ENCODE measurements at places on chromosomes 5 and 9.

GRCh38 chr9:92963831-92964606 is 16.7 kb downstream of the FGD3 start:
- peak; percentile 79 for DNase-seq

- no peak for DNase-seq
These were observed 417.4 kb downstream of the GABRG2 start for GRCh38 chr5:162484986-162485385.

DNA sequence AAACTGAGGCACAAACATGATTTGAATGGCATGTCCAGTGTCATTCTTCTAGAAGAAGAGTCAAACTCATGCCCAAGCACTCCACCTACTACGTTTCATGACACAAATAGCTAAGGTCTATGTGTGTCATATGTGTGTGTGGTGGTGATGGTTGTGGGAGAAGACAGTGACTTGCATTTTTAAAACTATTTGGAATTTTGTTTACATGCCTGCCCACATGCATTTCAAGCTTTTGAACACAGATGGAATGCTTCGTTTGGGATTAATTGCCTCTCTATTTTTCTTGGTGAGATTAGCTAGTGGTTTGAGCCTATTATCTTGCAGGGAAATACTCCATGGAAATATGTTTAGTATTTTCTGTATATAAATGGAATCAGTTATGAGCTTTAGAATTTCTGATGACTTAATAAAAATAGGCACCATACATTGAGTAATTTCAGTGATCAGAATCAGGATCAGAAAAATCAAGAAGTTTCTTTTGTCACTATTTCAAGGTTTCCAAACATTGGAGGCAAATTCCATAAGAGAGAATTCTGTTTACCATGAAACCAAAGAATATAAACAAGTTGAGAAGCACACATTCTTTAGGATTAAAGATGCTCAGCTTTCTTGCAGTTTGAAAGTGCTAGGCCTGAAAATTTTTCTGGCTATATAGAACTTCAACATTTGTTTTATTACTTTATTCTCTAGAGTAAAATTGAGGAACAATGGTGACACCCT is 260.3 kb upstream of the SEMA6A start:
- DNase-seq, result no peak

DNA sequence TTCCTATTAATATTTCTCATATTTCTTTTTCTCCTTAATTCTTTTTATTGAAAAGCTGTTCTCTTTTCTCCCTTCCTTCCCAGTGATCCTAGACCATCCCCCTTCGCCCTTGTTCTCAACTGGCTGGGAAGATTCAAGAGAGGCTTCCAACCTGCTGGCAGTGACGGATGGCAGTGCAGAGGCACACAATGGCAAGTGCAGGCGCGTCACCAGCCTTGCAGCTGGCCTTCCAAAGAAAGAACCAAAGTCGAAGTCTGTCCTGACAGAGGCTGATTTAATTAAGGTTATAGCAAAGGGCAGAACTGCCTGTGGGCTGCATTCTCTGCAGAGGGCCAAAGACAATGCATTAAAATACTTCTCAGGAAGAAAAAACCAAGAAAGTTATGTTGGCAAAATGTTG is 7.4 kb downstream of the CEMIP2 start:
- no peak for DNase-seq

- DNase-seq, result no peak
These were observed 221.8 kb downstream of the SNCAIP start for GRCh38 chr5:122533825-122534224.

DNA sequence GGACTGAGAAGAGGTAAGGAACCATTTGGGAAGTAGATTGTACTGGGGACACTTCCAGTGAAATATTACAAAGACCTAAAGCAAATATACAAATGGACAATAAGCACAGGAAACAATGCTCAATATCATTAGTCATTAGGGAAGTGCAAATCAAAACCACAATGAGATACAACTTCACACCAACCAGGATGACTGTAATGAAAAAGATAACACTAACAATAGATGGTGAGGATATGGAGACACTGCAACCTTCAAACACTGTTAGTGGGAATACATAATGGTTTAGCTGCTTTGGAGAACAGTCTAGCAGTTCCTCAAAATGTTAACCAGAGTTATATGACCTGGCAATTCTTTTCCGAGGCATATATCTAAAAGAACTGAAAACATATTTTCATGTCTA is 149.7 kb downstream of the TRPM3 start:
- DNase-seq, result no peak

GRCh38 chr5:162990856-162991497 is 446.4 kb upstream of the CCNG1 start:
- DNase-seq, result no peak

- DNase-seq, result no peak
These were observed 22.8 kb downstream of the MRPL36 start for GRCh38 chr5:1776831-1777230.

DNA sequence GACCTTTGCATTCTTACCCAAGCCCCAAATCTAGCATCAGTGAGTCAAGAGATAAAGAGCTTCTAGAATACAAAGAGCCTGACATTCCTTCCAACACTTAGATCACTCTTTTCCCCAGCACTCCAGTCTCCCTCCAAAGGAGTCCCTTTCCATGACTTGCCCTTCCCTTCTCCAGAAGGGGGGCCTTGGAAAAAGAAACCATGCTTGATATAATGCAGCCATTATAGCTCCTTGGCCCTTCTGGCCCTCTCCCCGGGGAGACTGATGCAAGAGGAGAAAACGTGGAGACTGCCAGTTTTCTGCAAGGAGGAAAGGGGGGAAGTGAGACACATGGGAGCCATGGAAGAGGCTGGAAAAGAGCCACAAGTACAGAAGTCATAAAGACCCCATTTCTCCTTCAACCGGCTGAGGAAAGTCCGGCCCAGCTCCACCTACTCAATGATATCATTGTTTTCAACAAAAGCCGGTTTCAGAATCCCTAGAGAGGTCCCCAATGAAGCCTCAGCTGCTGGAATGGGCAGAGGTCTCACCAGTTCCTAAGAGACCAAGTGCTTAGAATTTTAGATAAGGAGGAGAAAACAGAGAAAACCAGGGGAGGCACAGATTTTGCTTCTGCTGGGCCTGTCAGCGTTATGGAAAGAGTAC is 29.0 kb downstream of the ADAM19 start:
- DNase-seq, result no peak

DNA sequence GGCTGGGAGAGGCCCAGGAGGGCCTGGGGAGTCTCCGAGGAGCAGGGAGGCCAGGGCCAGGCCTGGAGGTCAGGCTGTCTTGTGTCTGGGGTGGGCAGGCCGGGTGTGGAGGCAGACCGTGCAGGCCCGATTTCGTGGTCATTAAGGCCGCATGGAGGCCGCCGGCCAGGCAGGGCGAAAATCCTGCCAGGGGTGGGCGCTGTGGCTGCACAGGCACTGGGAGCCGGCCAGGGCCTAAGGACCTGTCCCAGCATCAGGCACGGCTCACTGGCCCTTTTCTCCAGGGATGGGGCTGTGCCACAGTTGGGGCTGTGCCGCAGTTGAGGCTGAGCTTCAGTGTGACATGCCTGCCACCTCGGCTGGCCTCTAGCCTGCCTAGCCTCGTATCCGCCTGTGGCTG is 35.9 kb downstream of the ASS1 start:
- no peak for DNase-seq

DNA sequence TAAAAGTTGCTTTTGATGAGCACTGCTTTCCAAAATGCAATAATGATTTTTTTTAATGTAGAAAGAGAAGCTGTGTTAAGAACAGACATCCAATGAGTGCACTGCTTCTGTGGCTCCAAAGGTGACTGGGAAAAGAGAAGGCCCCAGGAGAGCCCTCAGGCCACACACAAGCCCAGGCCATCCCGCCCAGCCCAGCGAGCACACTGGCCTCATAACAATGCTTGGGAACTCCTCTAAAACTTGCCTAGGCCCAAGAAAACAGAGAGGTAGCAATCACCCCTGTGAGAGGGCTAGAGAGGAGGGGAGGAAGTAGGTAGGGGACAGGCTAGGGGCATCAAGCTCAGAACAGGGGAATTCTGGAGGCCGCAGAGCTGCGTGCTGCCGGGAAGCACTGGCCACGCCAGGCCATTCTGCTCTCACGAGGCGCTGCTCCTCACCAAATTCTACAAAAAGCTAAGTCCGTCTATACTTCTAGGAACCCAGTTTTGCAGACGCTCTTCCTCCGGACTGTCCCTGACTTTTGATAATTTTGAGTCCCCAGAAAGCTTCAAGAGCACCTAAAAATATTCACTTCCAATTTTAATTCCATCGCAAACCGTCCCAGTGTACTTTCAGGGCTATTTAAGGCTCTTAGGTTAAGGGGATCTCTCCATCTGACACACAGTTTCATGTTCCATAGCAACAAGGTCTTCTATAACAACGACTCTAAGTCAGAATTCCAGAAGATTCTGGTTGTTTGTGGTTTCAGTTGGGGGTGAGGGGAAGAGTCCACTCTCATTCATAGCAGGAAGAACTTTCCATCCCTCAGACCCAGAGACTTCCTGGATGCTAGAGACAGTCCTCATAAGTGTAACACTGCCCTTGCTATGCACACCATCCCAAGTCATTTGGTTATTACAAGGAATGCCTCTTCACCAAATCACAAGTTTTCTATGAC is 51.0 kb downstream of the HABP4 start:
- no peak for DNase-seq

DNA sequence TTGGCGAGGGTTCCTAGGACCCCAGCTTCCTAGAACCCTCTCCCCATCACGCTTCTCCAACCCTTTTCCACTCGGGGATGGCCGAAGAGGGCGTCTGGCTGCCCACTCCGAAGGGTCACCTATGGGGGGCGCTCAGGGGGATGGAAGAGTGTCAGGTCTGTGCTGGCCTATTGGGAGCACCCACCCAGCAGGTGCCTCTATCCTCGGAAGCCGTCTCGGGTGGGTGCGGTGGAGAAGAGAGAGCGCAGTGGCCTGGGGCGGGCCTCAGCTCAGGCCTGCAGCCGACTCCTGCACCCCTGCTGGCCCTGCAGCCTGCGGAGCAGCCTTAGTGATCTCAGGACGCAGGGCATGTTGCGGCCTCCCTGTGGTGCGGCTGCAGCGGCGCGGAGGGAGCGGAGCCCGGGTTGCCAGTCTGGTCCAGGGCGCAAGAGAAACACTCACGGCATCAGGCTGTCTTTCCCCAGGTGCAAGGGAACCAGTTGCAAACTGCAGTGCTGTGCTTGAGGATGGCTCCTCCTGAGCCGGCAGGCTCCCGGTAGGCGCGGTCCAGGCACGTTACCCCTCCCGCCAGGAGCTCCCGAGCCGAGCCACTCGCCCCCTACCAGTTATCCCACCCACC is 1.5 kb upstream of the IRX2 start:
- no peak for DNase-seq

Measured in activated naive CD8-positive, alpha-beta T cell treated with anti-CD3 and anti-CD28 coated beads, Interleukin-2, amount 10 ng/mL, durations not matched to agents 7 days and 5 days (primary cell).